ENCODE measurements at places on chromosomes 7 and 10.
A peak's percentile ranks its signal among the peaks of the same experiment; 100 is the strongest.

- DNase-seq, result peak; percentile 5
Observed at GRCh38 chr7:77269360-77270093, 69.9 kb upstream of the FGL2 start.

DNA sequence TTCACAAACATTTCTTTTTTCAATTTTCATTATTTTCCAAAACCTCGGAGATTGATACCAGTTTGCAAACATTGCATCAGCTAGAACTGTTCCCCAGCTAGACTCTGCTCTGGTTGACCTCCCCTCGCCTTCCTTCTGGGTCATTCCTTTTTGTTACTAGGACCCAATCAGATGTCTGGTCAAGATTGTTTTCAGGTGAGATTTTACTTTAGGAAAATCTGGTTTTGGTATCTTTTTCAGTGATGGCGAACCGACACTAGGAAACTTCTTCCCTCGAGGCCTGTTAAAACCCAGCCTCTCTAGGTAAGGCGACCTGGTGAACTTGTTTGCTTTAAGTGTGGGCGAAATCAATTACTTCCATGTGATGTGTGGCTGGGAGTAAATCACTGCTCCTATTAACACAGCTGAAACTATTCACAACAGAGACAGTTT, 8.4 kb downstream of the PROSER2 start:
- DNase-seq, result no peak

DNA sequence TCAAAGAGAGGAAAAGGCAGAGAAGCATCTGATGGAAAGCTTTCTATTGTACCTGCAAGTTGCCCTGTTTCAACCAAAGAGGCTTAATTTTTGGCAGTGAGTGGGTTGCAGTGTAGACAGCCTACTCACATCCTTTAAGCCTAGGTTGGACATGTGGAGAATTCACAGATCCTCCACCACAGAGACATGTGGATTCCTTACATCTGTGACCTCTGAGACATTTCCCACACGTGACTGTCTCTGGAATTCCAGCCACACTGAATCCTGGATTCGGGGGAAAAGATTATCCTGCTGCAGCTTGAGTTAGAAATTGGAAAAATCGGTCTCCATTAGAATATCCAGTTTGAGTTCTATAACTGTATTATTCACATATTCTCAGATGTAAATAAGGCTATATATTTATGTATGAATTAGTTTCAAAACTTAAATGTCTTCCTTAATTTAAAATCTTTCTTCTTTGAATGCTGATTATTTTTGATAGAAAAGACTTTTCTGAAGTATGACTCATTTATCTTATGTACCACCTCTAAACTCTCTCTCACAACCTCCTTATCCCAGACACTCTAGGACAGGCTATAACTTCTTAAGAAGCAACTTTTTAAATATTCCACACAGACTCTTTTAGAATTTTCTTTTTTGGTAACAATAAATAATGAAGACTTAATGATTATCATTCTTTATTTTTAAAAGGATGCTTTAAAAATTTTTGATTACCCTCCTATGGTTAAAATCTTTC, 123.3 kb downstream of the TWIST1 start:
- no peak for DNase-seq

DNA sequence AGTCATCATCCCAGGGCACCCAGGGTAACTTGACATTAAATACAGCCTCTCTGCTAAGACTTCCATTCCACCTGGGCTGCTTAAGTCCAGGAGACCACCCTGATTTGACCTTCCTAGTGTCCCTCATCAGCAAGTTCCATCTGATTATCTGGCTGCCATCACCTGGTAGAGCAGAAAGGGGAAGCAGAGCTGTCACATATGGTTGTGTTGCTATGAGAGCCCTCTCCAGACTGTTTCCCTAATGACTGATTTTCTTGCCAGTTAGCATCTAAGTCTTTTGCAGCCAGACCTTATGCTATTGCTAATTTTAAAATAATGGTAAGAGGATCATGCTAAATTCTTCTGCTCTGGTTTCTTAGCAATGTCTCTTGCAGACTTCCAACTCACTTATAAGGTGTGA, 38.7 kb downstream of the KCNH2 start:
- DNase-seq, result no peak

Data from CD4-positive, alpha-beta T cell treated with Interferon gamma for 1 hour (primary cell).